ENCODE measurements at places on chromosomes 5 and 9.

GRCh38 chr9:121735793-121736770 lies 84.6 kb downstream of the DAB2IP start:
- DNase-seq = no peak

DNA sequence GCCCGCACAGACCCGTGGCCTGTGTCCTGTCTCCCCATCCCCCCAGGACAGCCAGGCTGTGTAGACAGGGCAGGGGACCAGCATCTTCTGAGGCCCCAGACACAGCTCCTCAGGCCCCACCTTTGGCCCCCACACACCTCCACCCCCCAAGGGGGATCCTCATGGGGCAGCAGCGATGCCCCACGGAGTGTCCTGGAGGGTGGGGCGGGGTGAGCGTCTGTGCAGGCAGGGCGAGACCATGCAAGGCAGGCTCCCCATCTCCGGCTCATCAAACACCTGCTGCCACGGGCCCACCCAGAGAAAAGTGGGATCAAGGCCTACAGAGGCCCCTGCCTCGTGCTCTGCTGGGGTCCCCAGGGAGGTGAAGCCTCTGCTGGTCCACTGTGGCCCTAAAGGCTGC lies 118.7 kb upstream of the FOXD4L5 start:
- DNase-seq = no peak

DNA sequence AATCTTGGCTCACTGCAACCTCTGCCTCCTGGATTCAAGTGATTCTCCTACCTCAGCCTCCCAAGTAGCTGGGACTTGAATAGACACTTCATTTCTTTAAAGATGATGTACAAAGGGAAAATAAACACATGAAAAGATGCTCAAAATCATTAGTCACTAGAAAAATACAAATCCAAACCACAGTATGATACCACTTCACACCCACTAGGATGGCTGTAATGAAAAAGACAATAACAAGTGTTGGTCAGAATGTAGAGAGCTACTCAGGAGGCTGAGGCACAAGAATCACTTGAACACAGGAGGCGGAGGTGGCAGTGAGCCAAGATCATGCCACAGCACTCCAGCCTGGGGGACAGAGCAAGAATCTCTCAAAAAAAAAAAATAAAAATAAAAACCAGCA lies 13.0 kb downstream of the F2RL2 start:
- DNase-seq = no peak

DNA sequence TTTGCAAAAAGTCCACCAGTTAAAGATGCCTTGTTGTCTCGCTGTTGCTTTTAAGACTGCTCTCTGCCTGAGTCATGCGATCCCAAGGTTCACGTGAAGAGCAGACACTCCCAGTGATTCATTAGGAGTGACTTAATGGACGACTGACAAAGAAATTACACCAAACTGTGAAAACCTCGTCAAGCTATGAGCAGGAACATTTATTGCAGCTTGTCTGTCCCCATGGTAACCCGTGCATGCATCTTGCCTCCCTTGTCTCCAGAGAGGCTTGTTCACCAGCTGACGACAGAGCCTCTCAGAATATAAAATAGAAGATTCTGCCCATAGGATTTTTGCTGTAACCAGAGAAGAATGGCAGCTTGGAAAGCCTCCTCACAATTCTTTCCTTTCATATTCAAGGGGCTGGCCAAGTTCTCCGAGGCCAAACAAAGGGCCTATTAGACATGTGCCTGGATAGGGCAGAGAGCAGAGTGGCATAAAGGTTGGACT lies 352.7 kb downstream of the SPOCK1 start:
- no peak for DNase-seq

GRCh38 chr5:6496636-6497035 lies 48.0 kb downstream of the UBE2QL1 start:
- no peak for DNase-seq

GRCh38 chr9:132372177-132373095 lies 17.6 kb upstream of the SETX start:
- DNase-seq = no peak

- no peak for DNase-seq
Observed at GRCh38 chr9:13786131-13786530, 506.6 kb upstream of the MPDZ start.

DNA sequence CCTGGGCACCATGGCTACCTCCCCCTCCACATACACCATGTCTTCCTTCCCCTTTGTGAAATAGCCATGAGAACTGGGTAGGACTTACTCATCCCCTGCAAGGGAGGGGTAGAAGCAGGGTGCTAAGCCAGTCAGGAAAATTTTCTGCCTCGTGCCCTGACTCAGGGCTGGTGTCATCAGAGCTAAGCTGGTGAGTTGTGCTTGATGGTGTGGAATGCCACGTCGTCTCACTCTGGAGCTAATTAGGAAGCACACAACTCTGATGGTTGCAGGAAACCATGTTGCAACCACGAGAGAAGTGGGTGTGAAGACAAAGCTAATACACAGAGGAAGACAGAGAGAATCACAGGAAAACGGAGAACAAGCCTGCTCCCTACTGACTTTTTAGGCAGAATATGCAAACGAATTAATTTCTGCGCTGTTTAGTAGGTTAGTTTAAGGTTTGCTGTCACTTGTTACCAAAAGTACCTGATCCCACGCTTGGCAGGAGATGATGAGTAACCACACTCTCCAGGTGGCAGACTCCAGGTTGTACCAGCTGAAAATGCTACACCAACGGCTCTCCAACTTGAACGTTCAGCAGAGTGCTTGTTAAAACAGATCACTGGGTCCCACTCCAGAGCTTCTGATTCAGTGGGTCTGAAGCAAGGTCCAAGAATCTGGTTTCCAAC lies 54.5 kb downstream of the STK10 start:
- no peak for DNase-seq

DNA sequence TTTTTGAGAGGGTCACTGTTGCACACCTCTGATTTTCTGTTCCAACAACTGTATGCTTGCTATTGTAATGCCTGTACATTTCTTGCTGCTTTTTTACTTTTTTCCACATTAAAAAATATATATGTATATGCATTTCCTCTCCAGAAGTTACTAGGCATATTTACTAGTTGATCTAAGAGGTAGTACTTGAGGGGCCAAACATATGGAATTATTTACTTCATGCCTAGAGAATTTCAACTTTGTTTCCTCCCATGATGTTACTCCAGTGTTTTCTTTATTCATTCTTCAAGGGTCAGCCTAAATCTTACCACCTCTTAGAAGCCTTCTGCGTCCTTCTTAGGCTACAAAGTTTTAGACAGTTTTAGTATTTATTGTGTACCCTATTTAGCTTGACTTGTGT lies 122.7 kb downstream of the NMUR2 start:
- no peak for DNase-seq

DNA sequence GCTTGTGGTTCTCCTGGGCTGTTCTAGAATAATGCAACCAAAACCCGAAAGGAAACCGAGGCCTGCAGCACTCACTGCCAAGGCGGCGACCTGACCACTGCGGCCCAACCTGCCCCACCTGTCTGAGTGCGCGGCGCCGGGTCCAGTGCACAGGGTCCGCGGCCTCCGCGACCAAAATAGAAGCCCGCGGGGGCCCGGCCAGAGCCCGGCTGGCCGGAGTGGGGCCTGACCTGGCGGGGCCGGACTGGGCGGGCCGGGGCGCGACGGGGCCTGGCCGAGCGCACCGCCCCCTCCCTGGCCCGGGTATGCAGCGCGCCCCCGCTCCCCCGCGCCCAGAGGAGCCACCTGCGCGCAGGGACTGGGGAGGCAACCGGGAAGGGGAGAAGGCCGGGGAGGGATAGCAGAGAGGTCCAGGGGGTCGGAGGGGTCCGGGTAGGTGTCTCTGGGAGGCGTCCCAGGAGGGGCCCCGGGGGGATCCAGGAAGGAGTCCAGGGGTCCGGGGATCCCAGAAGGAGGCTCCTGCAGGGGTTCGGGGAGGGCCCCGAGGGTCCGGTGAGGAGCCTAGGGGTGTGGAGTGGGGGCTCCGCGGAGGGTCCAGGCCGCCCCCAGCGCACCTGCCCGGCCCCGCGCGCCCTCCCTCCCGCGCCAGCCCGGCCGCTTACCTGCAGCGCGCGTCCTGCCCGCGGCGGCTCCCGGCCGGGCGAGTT lies 503 bp downstream of the SEMA4D start:
- no peak for DNase-seq

- no peak for DNase-seq
Observed at GRCh38 chr5:157345067-157345466, 79.1 kb downstream of the CYFIP2 start.

DNA sequence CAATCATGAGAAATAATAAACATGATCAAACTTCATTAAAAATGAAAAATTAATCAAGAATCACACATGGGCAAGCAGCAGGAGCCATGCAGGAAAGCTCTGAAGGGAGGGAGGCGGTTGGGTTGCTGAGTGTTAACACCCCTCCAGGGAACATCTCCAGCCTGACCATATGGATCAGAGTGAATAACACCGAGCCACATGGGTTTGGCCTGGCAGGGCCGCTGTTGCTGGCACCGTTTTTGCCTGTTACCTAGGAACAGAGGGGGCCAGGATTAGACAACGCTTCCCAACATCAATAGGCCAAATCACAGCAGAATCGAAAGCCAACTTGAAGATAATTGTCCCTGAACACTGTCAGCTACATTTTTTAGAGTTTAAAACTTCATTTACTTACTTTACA lies 160.2 kb downstream of the DENND1A start:
- DNase-seq = no peak

DNA sequence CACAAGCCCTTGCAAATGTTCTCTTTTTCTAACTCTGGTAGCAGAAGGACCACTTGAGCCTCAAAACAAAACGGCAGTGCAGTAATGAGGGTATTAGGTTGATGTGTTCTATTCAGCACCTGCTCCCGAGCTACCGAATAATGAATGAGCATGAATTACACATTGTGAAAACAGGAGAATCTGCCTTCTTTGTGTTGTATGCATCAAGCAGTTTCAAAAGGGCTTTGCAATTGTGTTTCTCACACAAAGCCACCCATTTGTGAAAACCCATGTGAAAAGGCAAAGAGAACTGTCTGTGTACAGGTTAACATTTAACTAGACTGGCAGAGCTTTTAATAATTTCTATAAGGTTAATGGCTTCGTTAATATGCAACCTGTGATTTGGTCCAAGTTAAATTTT lies 97.8 kb downstream of the STK32A start:
- no peak for DNase-seq

- DNase-seq = no peak
Observed at GRCh38 chr9:104850786-104851545, 77.0 kb downstream of the ABCA1 start.

DNA sequence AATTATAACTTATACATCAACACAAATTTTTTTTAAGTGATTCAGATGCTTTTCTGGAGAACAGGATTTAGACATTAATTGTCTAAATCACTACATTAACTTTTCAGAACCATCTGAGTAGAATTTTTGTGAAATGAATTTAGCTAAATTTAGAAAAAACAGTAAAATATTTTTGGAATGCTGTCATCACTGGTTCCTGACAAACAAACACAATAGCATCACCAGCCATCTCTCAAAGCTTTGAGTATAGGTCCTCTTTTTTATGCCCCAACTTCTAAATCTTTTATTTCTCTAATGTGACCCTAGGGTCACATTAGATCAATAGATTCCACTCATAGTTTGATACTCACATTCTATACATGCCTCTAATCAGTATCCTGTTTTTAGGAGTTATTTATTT lies 104.6 kb downstream of the PRR16 start:
- DNase-seq = no peak

DNA sequence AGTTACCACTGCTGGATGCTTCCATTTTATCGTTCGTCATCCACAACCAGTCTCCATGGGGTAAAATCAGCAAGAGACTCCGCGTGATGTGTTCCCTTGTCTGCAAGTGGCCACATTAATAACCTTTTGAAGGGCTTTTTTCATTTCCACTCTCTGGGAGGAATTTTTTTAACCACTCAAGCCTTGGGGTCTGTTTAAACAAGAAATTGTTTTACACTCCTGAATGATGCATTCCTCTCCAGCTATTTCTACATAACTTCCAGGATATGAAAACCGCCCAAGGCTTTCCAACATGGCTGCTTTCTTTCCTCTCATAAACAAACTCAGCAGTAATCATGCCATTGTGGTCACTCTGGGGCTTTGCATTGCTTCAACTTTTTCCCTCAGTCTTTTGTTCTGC lies 217.2 kb upstream of the DAPK1 start:
- no peak for DNase-seq

- no peak for DNase-seq
Observed at GRCh38 chr9:134178768-134179551, 14.6 kb upstream of the RNU6ATAC start.

DNA sequence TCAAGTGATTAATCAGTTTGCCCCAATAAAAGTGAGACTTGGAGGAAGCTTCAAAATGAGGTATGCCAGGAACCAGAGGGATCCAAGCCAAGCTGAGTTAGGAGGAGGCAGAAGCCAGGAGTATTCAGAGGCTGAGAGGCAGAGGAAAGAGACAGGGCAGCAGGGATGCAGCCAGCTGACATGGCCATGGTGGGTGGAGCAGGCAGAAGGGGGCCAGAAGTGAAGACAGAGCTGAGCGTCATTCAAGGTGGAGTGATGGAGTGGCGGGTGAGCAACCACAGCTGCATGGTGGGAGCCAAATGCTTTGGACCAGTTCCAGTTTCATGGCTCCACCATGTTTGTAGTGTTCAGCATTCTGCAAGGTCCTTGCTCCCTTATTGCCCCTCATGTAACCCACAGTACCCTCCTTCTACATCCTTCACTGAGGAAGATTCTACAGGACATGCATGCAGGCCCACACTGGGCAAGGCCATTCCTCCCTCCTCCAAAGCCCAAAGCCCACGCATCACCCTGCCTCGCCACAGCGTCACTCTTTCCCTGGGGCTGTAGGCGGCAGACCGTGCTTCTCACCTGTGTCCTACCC lies 100.6 kb downstream of the FSTL4 start:
- no peak for DNase-seq

DNA sequence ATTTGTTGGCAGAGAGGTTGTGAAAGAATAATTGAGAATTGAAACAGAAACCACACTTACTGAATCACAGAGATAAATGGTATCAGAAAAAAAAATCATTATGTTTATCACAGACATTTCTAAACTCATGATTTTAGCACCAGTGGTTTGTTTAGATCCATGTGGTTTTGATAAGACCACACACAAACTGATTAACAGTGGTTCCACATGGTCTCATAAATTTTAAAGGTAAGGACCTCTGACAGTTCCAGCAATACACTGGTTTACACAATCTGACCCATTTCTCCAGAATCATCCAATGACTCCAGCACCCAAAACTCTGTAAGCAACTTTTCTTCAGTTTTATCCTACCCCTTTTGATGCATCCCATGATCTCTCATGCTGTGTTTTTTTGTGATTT lies 261.2 kb downstream of the ANXA1 start:
- no peak for DNase-seq

GRCh38 chr5:66122379-66123034 lies 21.6 kb upstream of the SREK1 start:
- no peak for DNase-seq

DNA sequence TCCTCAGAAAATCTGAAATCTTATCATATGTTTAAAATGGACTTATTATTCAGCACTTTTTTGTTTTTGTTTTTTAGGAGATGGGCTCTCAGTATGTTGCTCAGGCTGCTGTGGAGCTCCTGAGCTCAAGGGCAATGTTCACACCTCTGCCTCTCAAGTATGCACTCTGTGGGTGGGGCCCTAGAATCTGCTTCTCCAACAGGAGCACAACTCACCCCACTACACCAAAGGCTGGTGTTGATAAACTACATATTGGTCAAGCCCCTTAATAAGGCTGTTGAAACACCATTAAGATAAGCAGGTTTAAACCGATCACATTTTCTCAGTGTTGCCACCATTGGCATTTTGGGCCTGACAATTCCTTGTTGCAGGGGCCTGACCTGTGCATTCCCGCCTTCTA lies 131.6 kb downstream of the FANCC start:
- no peak for DNase-seq
